ENCODE measurements at places on chromosomes 2 and 18.
A peak's percentile ranks its signal among the peaks of the same experiment; 100 is the strongest.

DNA sequence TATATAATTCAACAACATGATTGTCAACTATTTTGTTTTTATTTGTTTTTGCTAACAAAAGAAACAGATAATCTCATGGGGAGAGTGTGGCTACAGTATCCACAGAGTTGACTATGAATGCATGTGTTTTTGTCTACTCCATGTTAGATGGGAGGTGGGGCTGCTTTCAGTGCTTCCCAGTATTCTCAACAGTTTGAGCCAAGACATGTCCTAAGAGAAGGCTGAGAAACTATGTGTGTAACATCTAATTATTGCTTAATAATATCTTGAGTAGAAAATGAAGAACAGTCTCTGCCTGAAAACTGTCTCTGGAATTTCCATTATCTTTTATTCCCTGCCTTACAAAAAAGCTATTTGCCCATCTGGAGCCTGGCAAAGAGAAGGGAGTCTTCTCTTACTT is 178.8 kb upstream of the MMADHC start:
- no peak for DNase-seq

DNA sequence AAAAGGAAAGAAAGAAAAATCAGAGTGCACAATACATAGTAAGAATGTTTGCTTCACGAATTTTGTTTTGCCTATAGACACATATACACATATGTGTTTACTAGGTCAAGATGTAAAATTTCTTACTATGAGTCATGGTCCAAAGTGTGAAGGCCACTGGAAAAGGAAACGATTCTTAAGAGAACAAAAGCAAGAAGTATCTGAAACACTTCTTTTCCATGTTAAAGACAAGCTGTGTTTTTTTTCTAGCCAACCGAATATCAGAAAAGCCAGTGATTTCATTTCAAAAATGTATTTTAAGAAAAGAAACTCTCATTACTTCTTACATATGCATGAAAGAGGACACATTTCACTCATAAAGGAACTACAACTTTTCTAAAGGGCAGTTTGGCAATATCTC is 24.9 kb downstream of the PECR start:
- no peak for DNase-seq

- peak; percentile 55 for DNase-seq
These were observed 256.3 kb upstream of the PKDCC start for GRCh38 chr2:41791523-41791922.

DNA sequence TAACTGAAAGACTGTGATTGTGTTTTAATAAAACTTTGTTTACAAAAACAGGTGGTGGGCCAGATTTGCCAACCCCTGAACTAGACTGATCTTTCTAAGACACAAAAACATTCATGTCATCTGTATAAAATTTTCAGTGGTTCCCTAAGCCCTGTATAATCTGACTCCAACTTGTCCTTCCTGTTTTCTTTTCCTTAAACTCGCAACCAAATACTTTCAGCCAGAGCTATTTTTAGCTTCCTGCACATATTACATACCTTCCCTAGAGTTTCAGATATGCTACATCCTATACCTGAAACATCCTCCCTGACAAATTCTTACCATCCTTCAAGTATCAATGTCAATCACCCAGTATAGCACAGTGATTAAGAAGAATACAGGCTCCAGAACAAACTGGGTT is 4.8 kb downstream of the GCFC2 start:
- no peak for DNase-seq

- no peak for DNase-seq
These were observed 12.3 kb downstream of the YIPF4 start for GRCh38 chr2:32290000-32290339.

- DNase-seq: peak; percentile 22
These were observed 30.7 kb upstream of the ERCC3 start for GRCh38 chr2:127324635-127325034.

DNA sequence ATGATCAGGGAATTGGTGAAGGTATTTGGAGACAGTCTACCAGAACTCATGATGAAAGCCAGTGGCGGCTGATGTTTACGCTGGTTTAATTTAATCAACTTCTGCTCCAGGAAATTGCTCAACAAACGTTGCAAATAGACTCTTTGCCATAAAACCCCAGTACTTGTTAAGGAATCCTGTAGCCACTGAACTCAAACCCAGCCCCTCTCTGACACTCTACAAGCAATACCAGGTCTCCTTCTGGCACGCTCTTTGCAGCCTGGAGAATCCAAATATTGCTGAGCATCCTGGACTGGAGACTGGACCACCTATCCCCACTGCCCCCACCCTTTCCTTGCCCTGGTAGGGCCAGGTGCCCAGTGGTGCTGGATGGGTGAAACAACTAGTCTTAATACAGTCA is 308.2 kb downstream of the FBXO15 start:
- no peak for DNase-seq

DNA sequence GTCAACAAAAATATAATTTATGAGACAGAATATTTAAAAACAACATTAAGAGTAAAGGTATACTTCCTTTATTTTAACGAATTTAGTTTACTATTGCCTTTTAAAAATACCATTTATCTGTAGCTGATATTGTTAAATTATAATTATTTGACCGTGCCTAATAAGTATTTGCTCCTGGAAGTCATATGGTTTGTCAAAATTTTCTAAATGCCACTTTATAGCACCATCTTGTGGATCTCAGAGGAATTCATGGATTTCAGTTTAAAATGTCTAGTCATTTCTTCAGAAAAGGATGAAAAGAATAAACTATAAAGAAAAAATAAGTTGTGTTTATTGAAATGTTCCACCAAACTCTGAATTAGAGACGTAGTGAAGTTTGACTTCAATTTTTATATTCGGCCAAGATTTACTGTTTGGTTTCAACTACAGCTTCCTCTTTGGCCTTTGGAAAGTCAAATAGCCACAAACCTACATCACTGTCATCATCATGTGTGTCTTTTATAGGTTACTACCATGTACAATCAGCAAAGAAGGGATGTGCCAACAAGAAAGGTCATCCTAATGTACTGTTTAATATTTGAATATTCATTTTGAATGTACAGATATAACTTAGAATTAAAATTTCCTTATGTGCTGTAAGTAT is 10.3 kb upstream of the FTCDNL1 start:
- DNase-seq: no peak

- DNase-seq: no peak
These were observed 188.0 kb upstream of the TCF4 start for GRCh38 chr18:55775972-55776371.

GRCh38 chr2:148643421-148643820 is 1.1 kb upstream of the EPC2 start:
- DNase-seq: no peak

GRCh38 chr2:196956069-196956468 is 29.6 kb upstream of the PGAP1 start:
- no peak for DNase-seq

- DNase-seq: peak; percentile 32
These were observed 276.6 kb downstream of the RNF152 start for GRCh38 chr18:61616111-61616610.

DNA sequence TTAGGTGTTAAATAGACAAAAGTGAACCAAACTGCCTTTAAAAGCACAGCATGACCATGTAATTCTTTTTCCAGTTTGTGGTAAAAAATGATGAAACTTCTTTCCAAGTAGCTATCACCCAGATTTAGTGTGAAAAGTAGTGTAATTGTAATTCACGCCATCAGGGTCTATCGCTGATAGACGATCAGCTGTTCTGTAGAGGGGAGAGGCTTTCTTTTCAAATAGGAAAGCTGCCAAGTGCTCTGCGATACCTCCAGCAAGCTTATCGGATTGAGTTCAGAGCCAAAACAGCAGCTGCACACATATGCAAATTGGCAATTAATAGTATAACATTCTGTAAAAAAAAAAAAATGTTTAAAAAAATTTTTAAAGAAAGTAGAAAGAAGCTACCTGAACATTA is 61.9 kb upstream of the PSMD14 start:
- DNase-seq: no peak

- DNase-seq: no peak
These were observed 89.2 kb upstream of the LINC00305 start for GRCh38 chr18:64238076-64238475.

DNA sequence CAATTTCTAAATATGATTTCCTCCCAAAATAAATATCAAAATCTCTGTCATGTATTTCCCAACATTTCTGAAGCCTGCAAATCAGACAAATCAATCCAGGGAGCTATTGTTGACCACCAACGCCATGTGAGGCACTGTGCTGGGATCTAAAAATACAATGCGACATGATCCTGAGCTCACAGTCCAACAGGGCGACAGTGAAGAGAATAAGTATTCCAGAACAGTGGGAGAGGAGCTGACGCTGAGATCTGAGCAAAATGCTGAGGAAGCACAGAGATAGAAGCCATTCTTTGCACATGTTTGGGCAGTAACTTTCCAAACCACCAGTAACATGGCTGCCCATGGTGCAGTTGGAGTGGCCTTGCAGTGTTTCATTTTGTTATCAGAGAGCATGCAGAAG is 412.5 kb downstream of the LRATD1 start:
- DNase-seq: no peak

DNA sequence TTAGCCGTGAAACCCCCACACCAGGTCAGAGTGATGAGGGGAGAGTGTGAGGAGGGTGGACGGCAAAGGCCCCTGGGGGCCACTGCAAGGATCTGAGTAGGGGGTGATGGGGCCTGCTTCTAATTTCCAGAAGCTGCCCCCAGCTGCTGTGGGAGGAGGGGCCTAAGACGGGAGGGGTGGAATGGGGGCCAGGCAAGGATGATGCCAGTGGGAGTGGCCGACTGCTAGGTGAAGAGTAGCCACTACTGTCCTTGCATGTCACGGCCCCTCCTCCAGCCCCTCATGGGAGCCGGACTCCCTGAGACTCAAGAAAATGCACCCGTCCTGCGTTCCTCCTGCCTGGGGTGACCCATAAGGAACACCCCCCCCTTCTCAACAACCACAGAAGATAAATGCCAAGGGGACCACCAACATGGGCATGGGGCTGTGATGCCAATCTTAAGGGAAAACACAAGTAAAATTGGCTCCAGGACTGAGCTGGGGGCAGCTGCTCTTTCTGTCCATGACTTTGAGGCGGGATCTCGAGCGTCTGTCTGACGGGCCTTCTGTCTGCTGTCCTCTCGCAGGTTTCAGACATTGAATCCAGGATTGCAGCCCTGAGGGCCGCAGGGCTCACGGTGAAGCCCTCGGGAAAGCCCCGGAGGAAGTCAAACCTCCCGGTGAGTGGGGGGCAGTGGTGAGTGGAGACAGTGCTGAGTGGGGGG is 24.2 kb upstream of the PRLH start:
- no peak for DNase-seq

- DNase-seq: no peak
These were observed 48.4 kb downstream of the MYCN start for GRCh38 chr2:15988733-15989132.
